ENCODE measurements at places on chromosomes 4 and X.

DNA sequence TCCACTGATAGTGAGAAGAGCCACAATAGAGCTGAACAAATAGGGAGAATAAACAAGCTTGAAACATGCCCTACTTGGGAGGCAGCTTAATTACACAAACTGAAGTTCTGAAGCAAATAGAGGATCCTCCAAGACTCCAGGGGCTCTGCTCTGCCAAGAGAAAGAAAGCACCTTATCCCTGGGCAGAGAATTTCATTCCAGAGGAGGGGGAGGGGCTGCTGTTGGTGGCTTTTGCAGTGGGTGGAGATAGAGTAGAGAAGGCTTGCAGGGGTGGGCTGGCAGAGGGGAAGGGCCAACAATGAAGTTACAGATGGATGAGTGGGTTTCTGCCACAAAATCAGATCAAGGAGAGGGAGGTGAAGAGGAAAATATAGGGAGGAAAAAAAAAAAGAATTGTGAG lies 1.0 kb upstream of the LPAR4 start:
- DNase-seq: no peak

DNA sequence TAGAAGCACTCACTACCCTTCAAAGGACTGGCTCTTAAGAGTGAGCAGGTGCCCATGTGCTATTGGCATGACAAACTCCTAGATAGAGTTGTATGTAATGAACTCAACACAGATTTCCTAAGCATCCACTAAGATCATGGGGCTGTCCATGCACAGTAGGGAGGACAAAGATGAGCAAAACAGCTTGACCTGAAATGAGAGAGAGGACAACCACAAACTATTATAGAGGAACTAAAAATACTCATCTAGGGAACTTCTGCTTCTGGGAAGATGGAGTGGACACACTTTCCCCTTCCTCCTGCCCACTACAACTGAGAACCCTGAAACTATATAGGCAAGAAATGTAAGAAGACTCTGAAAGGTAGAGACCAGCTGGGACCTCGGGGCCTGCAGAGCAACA lies 20.8 kb upstream of the TMEM128 start:
- no peak for DNase-seq

DNA sequence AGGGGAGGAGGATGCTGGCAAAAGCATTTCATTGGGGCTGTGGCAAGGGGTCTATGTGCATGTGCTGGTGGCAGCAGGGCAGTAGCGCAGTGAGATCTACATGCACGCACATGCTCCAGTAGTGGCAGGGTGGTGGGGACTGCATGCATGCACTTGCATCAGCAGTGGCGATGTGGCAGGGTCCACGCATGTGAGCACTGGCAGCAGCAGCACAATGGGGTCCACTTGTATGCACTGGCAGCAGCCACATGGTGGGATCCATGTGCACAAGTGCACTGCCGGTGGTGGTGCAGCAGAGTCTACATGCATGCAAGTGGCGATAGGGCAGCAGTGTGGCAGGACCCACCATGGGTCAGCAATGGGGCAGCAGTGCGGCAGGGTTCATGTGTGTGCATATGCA lies 233.1 kb downstream of the THOC2 start:
- no peak for DNase-seq

DNA sequence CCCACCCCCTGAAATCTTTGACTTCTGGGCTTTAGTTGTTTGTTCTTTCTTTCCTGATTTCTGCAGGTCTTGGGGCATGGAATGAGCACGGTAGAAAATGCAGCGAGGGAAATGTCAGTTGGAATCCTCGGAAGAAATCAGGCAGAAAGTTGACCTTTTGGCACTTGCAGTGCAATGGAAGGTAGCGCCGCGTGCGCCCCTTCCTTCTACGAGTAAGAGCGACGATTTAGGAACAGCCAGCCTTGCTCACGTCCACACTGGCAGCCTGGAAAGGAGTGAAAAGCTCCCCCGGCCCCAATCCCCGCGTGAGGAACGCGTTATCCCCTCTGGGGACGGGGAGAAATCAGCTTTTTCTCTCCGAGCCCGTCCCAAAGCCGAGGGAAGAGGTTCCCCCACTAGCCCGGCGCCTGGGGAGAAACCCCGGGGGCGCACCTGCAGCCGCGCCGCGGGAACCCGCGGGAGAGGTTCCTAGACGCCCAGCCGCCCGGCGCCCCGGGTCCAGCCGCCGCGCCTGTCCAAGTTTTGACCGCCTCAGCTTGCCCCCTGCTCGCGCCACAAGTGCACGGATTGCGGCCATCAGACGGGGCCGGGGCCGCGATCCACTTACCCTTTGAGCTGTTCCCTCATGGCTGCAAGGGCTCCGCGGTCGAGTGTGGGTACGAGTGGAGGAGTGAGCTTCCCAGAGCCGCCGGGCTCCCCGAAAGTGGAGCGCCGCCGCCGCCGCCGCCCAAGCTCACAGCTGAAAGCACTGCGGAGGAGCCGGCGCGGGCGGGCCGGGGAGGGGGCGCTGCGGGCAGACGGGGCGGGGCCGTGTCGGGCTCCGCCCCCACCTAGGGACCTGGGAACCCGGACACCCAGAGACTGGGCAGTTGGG lies 194.6 kb upstream of the FTHL17 start:
- DNase-seq: no peak

DNA sequence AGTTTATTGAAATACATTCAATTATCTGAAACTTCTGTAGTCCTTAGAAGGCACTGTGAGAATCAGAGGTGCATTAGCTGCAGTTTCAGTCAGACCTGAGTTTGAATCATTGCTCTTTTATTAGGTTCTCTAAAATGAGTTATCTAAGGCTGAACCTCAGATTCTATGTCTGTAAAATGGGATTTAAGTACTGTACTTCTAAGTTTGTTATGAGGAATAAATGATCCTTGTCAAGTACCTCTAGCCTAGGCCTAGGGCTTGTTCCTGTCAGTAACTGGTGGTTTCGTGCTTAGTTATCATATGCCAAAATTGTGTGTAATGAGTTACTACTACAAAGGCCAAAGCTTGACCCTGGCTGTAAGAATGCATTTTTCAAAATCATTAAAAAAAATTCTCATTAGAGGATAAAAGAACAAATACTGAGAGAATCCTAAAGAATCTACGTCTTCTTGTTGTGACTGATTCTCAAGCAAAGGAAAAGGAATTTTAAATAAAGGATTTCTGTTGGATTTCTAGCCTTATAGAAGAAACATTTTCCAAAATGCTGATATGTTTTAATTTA lies 65.8 kb downstream of the SLIT2 start:
- no peak for DNase-seq

DNA sequence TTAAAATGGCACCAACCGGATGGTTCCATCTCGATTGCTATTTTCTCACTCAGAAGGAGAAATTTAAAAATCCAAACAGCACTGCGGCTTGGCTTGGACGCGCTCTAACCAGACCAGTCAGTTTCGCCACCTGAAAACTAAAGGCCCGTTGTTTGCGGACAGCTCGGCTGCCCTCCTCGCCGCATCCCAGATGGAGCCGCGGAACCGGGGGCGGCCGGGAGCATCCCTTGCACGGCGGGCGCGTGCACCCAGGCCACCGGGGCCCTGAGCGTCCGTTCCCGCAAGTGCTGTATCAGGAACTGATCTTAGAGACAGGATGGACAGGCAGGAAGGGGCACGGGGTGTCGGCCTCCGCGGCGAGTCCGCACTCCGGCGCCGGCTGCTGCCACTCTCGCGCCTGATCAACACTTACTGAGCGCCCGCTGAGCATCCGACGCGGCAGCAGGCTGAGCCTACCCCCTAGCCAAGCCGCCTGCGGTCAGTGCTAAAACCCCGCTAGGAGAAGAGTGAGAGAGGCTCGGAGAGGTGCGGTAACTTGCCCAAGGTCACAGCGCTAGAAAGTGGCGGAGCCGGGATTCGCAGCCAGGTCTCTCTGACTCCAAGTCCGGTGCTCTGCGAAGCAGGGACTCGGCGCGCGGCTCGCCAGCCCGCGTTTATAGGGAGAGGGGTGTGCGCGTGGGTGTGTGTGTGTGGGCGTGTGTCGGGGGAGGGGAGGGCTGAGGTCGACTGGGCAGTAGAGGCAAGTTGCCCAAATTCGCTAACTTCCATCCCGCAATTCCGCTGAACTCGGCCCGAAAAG lies at the start of gene CITED1:
Gene CITED1 (minus strand): TSS at position 629 of the 799 bp plus-strand sequence. CDS start 3,045 bp downstream, outside the sequence.
- DNase-seq: no peak

- DNase-seq: no peak
Observed at GRCh38 chrX:13254076-13254785, 65.6 kb downstream of the ATXN3L start.

DNA sequence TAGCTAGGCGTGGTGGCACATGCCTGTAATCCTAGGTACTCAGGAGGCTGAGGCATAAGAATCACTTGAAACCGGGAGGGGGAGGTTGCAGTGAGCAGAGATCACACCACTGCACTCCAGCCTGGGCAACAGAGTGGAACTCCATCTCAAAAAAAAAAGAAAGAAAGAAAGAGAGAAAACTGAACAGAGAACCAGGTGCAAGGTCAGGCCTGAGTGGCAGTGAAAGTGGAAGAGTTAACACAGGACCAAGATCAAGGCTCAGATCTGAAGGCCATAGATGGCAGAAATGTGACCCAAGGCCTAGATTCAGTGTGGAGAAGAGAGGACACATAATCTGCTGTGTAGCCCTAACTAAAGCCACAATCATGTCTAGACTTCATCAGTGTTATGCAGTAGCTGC lies 4.9 kb upstream of the ZNF630 start:
- no peak for DNase-seq

GRCh38 chr4:119106036-119107000 lies 29.3 kb upstream of the MYOZ2 start:
- no peak for DNase-seq

DNA sequence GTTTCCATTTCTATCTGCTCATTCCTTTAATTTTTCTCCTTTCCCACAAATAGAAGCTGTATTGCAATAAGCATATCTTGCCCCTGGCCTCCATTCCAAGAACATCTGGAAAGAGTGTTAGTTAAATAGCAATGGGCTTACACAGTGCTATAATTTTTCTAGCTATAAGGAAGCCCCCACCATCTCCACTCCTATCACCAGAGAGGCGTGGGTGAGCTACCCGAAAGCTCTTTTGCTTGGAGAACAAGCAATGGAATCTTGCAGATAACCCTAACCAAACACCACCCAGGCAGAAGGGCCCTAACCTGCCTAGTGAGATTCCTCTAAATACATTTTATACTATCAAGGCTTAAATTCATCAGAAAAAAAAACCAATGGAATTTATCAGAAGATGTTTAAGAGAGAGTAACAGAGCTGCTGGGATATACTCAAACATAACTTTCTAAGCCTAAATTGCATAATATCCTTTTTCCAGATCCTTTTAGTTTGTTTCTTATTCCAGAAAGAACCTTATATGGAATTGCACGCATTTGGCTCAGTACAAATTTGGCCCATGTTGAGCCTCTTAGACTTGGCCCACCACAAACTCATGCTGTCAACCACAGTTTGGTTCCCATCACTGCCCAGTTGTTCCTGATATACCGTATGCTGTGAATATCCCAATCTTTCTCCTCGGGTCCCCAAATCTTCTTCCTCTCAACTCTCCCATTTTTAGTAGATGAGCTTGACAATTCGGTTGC lies 91.6 kb upstream of the PLAC1 start:
- DNase-seq: no peak

DNA sequence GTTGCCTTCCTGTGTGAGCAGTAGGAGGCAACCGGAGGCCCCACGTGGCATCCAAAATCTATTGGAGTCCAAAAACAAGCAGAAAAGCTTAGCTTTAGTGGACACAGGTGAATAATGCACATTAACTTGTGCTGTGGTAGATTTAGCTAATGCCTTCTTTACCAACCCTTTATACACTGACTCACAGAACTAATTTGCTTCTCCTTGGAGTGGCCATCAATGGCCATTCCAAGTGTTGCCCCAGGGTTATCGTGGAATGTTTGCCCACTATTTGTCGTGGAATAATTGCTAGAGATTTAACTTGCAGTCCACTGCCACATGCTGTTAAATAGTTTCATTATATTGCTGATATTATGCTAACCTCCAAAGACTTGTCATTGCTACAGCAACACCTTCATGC lies 729.1 kb downstream of the STPG2 start:
- no peak for DNase-seq

DNA sequence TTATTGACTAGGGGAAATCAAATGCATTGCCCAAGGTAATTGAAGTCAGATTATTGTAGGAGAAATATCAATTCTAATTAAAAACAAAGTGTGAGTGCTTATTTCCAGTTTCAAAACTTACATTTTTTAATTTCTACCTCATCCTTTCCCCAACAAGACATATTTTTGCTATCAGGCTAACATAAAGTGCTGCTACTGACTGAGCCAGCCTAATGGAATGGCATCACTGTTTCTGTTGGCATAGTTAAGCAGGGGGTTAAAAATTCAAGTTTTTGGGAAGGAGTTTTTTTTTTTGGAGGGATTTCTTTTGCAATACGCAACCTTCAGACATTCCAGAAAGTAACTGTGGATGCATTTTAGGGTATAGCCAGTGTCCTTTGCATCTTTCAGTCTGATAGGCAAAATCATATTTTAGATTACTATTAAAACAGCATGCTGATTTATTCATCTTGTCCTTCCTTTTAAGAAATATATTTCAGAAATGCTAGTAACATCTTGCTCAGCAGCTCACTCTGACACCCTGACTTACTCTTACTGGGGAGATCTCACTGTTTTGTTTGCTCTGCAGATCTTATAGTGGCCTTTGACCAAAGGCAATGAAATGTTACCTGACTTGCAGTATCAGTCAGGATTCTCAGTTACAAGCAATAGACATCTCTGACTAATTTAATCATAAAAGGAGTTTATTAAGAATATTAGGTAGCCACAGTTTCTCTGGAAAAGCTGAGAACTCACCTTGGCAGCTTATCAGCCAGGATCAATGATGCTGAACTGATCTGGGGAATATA lies 24.4 kb downstream of the GAB1 start:
- DNase-seq: no peak

- no peak for DNase-seq
Observed at GRCh38 chrX:8364369-8365141, 100.1 kb upstream of the VCX3B start.

DNA sequence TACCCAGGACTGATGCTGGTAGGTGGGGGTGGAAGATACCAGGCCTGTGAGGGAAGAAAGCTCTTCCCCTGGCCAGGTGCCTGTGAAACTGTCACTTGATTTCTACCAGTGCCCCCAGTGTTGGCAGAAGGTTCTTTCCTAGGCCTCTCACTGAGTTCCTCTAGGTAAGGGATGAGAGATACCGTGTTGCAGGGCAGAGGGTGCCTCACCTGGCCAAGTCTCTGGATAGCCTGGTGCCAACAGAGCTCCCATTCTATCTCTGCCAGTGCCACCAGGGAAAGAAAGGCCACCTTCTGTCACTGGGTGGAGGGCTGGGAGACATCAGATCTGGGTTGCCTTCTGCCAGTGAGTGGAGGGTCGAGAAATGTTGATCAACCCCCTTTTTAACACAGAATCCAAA lies 94.1 kb downstream of the RTL5 start:
- DNase-seq: no peak

- no peak for DNase-seq
Observed at GRCh38 chr4:48212165-48212564, 57.5 kb downstream of the TEC start.

GRCh38 chrX:121208563-121208962 lies 161.2 kb downstream of the GLUD2 start:
- no peak for DNase-seq

Measured in skeletal muscle cell (primary cell).